ENCODE measurements at places on chromosomes 11 and 22. TPM values are rescaled to one million over a fixed set of nuclear protein-coding genes. Genes with fewer than 3 reads are reported as not detected.
A peak's percentile ranks its signal among the peaks of the same experiment; 100 is the strongest.

The SMC1B gene
- total RNA-seq = not detected

The GTSE1 gene
- 22.0 TPM for total RNA-seq

The EIF3L gene
- total RNA-seq = 219 TPM

The VPREB3 gene
- total RNA-seq = not detected

The PTPN5 gene
- total RNA-seq = not detected

The TMEM191B gene
- total RNA-seq = 5.0 TPM

DNA sequence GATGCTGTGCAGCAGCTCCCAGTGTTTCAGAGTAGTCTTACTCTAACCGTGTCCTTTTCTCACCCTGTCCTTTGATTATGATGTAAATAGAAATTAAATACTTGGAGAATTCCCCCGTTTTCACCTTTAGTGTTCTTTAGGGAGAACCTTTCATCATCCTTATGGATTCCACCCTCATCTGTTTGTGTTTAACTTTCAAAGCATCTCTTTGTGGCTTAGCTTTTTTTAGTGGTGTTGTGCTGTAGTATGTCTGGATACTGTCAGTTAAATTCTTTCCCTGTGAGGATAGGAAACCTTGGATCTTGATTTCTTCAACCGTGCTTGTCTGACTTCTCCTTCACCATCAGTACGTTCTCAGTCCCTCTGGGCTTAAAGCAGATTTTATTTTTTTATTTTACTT is 48.5 kb downstream of the PPP6R3 start:
- DNase-seq = no peak

- no peak for DNase-seq
Observed at GRCh38 chr22:40215266-40215665, 37.5 kb downstream of the TNRC6B start.

DNA sequence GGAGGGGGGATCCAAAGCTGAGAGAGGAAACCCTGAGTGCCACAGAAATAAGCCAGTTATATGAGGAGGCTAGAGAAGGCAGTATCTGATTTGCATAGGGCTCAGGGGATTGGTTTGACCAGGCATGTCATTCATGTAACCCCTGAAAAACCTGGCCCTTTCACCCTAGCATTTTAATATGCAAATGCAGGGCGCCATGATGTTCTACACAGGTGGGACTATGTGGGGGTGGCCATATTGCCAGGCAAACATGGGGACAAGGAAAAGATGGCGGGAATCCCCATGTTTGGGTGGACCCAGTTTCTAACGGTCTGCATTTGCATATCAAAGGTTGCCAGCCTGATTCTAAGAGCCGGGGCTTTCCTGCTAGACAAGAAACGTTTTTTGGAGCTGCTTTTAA is 27.2 kb downstream of the CSF2RB start:
- no peak for DNase-seq

DNA sequence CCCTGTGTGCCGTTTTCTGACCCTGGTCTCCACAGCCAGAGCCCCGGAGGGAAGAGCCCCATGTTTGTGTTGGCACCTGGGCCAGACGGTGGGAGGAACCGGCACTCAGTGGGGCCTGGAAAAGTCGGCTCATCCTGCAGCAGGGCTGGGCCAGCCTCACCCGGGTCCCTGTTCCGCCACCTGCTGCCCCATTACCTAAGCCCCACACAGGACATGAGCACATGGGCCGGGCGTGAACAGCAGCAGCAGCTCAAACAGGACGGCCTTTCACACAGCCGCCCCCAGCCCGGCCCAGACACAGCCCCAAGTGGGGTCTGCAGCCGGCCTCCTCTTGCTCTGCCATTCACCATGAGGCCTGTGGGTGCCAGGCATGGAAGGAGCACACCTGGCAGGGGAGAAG is 302.4 kb downstream of the MN1 start:
- no peak for DNase-seq

GRCh38 chr11:24679821-24680351 is 183.0 kb downstream of the LUZP2 start:
- DNase-seq = no peak

- DNase-seq = no peak
Observed at GRCh38 chr22:44616882-44617655, 84.9 kb upstream of the PRR5 start.

DNA sequence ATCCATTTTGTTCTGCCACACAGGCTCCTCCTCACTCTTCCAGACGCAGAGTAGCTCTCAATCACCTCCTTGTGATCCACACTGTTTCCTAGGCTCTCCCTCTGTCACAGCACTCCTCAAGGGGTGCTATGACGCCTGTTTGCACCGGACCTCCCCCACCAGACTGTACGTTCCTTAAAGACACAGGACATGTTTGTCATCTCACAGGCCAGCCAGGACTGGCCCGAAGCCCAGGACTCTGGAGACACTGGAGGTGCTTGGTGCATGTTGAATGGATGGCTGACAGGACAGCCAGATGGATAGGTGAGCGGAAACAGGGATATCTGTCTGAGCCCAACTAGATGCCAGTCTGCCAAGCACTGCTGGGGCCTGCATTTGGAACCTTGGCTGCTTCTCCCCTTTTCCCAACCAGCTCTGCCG is 13.6 kb downstream of the PLA2G6 start:
- DNase-seq = no peak

DNA sequence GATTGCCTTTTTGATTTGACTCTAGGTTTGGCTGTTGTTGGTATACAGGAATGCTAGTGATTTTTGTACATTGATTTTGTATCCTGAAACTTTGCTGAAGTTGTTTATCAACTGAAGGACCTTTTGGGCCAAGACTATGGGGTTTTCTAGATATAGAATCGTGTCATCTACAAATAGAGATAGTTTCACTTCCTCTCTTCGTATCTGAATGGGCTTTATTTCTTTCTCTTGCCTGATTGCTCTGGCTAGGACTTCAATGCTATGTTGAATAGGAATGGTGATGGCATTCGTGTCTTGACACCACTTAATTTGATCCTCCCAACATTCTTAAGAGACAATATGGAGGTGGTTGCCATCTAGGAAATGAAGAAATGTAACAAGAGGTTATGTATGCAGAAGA is 388.1 kb upstream of the API5 start:
- no peak for DNase-seq

DNA sequence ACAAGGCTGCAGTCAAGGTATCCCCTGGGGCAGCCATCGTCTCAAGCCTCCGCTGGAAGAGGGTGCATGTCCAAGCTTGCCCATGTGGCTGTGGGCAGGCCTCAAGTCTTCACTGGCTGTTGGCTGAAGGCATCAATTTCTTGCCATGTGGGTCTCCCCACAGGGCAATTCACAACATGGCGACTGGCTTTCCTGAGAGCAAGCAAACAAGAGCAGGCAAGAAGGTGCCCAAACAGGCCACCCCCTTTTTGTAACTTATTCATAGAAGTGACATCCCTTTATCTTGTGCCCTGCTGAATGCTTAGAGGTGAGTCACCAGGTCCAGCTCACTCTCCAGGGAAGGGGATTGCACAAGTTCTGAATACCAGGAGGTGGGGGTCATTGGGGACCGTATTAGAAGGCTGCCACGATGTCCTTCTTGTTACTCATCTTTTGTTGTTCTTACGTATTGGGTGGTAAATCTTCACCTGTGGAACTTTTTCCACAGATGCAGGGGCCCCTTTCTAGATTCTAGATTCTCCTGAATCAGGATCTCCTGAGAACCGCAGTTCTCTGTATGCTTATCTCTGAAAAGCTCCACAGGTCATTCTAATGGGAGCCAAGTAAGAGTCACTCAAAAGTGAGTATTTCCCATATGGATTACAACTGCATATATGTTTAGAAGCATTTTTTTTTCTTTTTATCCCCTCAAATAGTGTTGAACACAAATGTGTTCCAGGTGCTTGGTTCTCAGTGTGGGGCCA is 44.2 kb upstream of the MICAL2 start:
- DNase-seq = peak; percentile 85

DNA sequence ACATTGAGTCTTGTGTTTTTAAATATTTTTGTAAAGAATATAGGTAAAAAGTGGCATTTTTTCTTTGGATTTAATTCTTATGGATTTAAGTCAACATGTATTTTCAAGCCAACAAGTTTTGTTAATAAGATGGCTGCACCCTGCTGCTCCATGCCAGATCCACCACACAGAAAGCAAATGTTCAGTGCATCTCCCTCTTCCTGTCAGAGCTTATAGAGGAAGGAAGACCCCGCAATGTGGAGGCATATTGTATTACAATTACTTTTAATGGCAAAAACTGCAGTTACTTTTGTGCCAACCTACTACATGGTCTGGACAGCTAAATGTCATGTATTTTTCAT is 333 bp upstream of the CD3E start:
- no peak for DNase-seq

GRCh38 chr11:7381937-7382336 is 103.4 kb upstream of the OLFML1 start:
- no peak for DNase-seq

DNA sequence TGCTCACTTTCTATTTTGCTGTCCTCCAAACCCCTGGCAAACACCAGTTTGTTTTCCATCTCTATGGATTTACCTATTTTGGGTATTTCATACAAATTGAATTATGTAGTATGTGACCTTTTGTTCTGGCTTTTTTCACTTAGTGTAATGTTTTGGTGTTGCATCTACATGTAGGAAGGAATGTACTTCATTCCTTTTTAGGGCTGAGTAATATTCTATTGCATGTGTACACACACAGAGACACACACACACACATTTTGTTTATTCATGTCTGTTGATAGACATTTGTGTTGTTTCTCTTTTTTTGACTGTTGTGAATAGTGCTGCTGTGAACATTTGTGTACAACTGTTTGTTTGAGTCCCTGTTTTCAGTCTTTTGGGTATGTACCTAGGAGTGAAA is 90.4 kb downstream of the UVRAG start:
- no peak for DNase-seq

DNA sequence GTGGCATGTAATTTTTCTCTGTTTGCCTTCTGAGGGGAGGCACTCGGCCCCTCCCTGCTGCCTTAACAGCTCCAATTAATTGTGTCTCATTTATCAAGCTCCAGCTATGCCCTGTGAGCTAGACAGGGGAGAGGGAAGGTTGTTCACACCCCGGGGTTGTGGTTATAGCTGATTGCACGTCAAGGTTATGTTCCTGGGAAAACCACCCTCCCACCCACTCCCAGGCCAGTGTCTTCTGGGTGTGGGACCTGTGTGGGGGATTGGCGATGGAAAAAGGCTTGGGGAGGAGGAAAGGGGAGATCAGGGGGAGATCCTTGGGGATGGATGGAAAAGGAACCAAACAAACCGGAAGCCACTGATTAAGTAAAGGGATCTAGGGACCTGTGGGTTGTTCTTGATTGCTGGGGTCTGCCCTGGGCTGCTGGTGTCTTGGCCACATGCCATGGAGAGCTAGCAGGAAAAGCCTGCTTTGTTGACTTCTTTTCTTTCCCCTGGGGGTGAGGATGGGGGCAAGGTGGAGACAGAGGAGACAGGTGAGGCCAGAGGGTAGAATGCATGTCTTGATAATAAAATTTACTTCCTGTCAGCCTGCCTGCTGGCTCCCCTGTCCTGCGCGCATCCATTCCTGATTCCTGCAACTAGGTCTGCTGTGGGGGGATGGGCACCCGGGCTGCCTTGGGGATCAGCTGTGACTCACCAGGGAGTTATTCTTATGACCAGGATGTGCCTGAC is 13.5 kb upstream of the SORL1-AS1 start:
- DNase-seq = peak; percentile 99

DNA sequence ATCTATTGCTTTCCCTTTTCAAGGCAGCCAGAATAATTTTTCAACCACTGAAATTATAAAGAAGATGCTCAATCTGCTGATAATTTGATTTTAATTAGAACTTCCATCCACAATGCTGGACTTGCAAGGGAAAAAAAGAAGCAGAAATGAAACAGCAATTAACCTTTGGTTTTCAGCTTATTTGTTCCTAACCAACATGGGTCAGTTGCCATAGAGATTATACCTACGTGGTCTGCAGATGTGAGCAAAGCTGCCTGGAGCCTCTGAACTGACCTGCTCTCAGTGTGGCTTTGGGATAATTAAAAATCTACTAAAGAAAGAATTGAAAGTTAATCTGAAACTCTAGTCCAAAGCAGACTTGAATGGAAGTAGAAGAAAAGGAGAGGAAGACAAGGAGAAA is 195.7 kb upstream of the API5 start:
- no peak for DNase-seq

GRCh38 chr22:39806109-39806508 is 87.5 kb downstream of the ENTHD1 start:
- DNase-seq = no peak

DNA sequence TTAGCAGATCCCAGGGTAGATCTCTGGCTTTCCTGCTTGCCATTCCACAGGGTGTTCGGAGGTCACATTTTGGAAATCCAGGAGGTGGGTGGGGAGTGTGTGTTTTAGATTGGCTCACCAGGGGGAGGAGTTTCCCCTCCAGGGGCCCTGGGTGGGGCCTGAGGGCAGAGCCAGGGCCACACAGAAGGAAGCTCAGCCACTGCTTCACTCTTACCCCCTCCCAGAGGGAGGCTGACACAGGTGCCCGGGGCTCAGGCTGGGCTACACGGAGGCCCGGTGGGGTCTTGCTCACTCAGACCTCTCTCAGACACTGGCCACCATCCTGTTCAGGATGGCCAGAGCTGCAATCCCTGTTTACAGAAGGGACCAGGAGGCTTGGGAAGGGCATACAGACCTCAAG is 2.5 kb downstream of the WNT7B start:
- peak; percentile 26 for DNase-seq

DNA sequence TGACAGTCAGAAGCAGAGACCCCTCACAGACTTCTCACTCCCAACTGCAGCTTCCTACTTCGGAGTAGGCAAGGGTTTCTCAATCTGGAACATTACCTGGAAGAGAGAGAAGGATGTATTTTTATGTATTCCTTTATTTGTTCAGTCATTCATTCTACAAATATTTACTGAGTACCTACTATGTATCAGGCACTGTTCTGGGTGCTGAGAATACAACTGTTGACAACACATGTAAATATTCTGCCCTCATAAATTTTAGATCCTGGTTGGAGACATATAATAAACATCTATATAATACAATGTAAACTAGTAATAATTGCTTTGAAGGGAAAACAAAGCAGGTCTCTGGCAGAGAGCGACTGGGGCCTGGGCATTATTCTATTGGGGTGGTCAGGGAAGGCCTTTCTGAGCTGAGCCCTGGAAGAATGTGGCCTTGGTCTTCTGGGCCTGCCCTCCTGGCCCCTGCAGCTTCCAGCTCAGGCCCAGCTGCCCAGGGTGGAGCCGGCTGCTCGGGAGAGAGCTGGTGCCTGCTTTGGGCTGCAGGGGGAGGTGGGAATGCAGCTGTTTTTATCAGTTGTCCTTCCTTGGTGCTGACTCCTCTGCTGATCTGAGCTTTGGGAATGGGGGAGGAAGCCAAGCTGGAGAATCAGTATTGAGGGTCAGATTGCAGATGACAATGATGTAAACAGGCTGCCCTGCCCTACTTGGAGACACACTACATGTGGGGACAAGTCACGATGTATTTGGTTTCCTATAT is 46.8 kb downstream of the PKNOX2 start:
- DNase-seq = no peak
